WERI-Rb-1 (cell line): ENCODE measurements at places on chromosomes 12 and 14.
A peak's percentile ranks its signal among the peaks of the same experiment; 100 is the strongest.

DNA sequence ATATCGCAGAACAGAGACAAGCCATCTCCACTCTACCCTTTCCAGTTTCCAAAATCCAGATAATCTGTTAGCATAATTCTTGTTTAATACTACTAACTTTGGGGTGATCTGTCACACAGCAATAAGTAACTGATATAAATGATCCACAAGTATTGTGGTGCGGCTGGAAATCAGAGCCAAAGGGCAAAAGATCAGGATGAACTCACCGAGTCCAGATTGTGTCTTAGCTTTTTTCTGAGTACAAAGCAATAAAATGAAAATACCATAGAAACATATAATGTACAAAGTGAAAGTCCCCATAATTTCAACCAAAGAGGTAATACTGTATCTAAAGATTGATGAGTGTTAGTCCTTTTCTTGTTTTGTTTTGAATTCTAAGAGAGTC lies 17.4 kb downstream of the HECTD1 start:
- no peak for DNase-seq

DNA sequence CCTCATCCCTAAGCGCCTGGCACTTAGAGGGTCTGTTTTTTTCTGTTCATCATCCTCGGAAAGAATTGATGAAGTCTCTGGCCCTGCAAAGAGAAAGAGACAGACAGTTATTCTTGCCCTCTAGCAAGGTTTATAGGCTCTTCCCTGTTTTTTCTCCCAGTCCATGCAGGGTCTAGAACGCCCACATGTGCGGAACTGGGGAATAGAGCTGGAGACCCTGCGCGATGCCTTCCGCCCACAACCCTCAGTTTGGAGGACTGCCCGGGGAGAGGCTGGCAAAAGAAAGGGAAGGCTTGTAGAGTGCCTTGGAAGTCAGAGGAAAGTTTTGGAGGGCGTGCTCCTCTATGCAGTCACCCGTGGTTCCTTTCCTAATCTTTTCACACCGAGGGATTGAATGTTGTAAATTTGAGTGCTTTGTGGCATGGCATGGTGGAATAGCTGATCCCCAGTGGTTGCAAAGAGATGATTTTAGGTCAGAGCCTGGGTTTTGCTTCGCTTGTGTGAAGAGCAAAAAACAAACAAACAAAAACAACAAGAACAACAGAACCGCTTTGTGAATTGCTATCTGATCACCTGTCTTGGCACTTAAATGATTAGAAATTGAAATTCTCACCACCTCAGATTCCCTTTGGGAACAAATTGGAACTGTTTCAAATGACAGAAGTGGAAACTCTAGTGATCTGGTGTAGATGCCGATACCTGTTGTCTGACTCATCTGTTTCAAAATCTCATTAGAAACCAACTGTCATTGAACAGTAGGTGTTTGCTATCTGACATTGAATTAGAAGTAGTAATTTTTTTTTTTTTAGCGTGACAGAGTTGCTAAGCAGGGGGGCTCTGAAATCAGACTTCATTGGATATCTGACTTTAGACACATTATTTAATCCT lies 947 bp downstream of the GAS2L3 start:
- DNase-seq = no peak

DNA sequence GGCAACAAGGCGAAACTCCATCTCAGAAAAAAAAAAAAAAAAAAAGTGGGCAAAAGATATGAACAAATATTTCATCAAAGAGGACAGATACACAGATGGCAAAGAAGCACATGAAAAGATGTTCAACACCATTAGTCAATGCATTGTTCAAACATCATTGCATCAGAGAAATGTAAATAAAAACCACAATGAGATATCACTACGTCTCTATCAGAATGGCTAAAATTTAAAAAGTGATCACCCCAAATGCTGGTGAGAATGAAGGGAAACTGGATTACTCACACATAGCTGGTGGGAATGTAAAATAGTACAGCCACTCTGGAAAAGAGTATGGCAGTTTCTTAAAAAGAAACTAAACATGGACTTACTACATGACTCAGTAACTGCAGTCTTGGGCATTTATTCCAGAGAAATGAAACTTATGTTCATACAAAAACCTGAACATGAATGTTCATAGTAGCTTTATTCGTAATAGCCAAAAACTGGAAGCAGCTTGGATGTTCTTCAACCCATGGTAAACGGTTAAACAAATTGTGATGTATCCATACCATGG lies 3.6 kb downstream of the L2HGDH start:
- DNase-seq = no peak

- DNase-seq = peak; percentile 1
These were observed 130.8 kb downstream of the ADGRD1 start for GRCh38 chr12:131084341-131085011.

GRCh38 chr12:132460571-132460970 lies 29.4 kb upstream of the FBRSL1 start:
- DNase-seq = peak; percentile 58

DNA sequence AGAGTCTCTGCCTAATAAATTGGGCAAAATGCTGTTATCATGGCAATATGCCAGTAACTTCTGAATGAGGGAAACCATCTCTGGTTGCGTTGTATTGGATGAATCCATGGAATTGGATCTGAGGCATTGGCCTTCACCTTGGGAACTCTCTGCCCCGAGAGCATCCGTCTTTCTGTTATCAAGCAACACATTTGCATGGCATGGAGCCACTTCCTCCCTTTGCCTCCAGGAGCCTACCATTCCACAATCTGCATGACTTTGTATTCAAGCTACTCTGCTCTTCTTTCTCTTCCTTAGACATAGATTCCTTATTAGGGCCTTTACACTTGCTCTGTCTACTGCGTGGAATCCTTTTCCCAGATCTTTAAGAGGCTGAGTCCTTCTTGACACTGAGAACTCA lies 57.2 kb downstream of the RIC8B start:
- DNase-seq = no peak

DNA sequence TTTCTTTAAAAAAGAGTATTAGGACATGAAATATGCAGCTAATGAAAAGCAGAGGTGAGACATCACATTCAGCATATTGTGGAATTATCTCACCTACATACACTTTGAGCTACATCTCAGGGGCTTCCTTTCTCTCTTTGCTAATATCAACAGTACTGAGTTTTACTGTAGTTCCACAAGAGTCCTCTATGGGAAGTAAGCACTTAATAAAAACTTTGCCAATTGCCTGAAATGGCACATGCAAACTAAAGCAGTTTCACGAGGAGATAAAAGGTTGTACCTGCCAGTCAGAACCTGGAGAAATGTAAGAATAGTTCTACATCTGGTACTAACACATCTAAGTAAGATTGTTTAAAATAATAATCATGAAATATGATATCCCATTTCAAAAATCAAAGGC lies 73.5 kb upstream of the GPHB5 start:
- DNase-seq = no peak

GRCh38 chr12:108253540-108253939 lies 85.6 kb downstream of the CMKLR1 start:
- DNase-seq = no peak

DNA sequence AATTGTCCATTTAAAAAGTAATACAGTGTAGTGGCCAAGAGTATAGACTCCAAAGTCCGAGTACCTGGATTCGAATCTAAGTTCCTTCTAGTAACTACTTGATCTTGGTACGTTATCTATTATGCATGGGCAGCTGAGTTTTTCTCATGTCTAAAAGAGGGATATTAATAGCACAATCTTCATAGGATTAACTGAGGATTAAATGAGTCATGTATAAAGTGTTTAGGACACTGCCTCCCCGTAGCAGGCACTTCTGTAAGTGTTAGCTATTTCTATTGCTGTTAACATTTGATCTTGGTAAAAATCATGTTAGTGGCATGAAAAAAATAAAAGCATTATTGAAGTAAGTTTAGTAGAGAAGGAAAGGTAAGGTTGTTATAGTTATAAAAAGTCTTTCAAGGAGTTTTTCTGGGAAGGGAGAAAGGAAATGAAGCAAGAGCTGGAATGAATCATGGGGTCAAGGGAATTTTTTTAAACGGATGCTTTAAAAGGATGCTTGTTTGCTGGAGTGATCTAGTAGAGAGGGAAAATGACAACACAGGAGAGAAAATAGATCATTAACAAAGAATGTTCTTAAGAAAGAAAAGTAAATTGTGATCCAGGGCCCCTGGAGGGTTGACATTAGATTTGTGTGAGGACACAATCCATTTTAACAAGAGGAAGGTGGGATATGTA lies 502.2 kb upstream of the USP15 start:
- DNase-seq = no peak

DNA sequence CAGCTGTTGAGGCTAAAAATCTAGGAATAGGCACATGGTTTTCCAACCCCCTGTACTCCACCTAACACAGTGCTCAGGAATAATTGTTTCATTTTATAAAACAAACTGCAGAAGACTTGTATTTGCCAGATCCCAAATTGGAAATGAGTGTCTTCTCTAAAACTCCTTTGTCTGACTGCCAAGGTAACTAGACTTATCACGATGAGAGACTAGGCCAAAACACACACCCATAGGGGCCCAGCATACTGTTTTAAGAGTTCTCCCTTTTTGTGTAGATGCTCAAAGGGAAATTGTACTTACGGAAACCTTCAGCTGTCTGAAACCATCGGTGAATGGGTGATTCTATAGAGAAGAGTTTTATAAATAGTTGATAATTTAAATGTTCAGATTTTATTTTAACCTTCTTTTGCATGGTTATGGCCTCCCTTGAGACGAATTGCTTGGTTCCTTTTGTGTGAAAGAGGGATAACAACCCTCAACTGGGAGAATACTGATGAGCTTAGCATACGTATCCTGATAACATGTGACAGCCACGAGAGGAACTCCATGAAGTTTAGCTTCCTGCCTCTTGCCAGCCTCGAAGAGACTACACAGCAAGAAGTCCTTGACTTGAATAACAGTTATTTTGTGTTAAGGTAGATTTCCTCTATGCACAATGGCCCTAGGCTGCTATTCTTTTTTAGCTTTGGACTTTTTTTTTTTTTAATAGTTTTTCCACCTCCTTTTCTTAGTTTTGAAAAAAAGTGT lies 103.3 kb downstream of the PELI2 start:
- DNase-seq = no peak

DNA sequence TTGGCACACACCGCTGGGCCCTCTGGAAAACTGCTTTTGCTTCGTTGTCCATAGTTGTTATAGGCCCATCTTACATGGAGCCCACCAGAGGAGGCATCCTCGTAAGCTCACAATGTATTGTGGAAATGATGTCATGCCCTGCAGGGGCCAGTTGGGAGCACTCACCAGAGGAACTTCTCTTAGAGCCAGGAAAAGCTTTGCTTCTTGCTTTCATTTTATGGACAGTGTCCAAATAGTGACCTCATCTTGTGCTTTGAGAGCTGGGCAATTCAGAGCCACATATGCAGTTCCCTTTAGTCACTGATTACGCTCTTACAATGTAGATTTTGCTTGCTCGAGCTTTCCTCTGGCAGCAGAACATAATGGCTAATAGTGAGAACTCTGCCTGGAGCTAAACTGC lies 275.6 kb downstream of the AACS start:
- no peak for DNase-seq

DNA sequence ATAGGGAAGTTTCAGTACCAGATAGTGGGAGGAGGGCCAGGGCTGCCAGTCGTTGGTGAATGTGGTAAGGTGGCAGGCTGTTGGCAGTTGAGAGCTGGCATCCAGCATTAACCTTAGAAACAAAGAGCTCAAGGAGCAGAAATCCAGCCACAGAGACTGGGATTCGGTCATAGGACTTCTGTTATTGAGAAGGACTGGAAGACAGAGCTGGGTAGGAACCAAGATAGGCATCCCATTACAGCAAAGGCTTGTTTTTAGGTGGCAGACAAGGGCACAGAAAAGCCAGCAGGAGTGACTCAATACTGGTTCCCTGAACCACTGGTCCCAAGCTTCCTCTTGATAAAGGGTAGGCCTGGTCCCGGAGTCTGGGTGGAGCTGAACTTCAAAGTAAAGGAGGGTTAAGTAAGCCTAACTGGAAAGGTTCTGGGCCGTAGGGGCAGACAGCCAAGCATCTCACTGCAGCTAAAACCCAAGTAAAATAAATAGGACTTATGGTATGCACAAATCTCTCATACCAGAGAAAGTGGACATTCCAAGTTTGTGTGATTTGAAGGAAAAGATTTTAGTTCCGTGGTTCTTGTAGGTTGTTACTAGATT lies 147.9 kb downstream of the ETV6 start:
- DNase-seq = no peak

GRCh38 chr14:35254736-35255135 lies 37.4 kb upstream of the PSMA6 start:
- no peak for DNase-seq

DNA sequence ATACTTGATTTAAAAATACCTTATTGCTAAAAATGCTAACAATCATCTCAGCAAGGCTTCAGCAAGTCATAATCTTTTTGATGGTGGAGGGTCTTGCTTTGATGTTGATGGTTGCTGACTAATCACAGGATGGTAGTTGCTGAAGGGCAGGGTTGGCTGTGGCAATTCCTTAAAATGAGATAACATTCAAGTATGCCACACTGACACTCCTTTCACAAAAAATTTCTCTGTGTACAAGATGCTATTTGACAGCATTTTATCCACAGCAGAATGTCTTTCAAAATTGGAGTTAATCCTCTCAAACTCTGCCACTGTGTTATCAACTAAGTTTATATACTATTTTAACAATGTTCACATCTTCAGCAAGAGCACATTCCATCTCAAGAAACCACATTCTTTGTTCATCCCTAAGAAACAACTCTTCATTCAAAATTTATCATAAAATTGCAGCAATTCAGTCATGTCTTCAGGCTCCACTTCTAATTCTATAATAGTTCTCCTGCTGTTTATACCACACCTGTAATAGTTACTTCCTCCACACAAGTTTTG lies 16.1 kb downstream of the SCAF11 start:
- no peak for DNase-seq

DNA sequence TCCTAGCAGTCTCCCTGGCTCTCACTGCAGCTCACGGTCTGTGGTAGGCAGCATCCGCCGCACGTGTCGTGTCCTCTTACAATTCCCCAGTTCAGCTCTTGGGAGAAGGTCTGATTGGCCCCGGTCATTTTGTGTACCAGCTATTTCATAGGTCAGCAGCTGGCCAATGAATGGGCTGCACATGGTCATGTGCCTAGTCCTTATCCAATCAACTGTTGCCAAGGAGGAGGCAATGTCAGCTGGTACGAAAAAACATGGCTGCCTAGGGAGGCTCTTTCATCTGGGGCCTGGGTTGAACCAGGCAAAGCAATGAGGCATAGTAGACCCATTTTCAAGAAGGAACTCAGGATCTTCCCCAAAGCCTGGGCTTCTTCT lies 46.1 kb downstream of the RNFT2 start:
- DNase-seq = no peak

- no peak for DNase-seq
These were observed 11.1 kb downstream of the DAAM1 start for GRCh38 chr14:59199614-59200013.
